ENCODE measurements at places on chromosomes 5 and 9.

- peak; percentile 86 for DNase-seq
These were observed 253.8 kb downstream of the EBF1 start for GRCh38 chr5:158845941-158846340.

GRCh38 chr9:38622288-38622674 is 1.9 kb upstream of the ANKRD18A start:
- DNase-seq: no peak

DNA sequence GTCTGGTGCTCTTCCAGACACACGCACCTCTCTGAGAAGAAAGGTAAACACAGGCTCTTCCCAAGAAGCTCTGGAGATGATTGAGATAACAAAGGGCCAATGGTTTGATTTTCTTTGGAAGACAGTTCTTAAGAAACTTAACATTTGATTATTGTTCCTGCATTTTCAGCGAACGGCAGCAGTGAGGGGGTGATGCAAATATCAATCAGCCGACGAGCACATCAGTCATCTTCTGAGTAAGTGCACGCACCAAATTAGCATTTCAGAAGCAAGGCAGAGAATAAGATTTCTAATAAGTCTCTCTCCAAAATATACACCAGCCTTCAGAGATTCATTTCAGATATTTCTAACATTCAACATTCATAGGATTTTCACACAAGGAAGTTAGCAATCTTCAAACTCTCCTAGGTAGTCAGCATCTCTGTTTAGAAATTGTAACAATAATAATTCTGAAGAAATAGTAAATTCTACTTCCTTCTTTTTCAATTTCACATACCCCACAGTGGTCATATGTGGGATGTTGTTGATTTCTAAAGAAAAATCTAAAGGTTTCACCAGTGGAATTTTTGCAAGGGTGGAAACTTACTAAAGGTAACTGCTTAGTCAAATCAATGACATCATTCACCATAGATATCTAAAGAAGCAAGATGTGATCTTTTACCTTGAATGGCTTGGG is 250.3 kb downstream of the SEC61B start:
- no peak for DNase-seq

GRCh38 chr9:107597743-107598217 is 108.2 kb upstream of the KLF4 start:
- no peak for DNase-seq

DNA sequence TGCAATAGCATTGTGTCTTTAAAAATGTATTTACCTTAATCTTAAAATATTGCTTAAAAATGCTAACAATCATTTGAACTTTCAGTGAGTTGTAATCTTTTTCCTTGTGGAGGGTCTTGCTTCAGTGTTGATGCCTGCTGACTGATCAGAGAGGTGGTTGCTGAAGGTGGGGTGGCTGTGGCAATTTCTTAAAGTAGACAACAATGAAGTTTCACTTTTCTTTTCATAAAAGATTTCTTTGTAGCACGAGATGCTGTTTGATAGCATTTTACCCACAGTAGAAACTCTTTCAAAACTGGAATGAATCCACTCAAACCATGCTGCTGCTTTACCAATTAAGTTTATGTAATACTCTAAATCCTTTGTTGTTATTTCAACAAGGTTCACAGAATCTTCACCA is 50.8 kb downstream of the NR3C1 start:
- DNase-seq: no peak

DNA sequence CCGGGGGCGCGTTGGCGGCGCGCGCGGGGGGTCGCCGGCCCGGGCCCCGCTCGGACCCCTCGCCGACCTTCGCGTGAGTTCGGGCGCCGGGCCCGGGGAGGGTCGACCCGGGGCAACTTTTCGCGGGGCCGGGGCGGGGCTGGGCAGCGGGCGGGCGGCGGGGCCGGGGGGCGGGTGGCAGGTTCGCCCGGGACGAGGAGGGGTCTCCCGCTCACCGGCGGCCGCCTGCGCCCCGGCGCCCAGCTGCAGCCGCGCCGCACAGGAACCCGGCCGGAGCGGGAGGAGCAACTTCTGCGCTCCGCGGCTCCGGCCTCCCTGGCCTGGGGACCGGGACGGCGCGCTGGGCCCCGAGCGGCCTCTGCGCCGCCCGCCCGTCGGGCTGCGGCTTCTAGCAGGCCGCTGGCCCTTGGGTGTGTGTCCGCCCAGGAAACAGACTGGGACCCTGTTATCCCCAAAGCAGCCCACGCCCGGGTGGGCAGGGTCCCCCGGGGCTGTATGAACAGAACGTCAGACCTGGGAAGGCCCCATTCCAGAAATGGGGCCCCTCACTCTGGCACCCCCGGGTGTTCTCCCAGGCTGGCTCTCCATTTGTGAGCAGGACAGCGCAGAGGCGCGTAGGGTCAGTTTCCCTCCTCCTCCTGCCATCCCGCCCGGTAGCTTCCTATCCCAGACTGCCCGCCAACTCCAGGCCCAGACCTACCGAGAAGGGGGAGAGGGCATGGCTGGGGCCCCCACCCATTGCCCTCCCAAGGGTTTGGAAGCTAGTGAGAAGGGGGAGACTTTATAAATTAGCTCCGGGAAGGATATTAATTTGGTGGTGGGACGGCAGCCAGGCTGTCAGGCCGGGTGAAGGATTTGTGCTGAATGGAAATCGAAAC is 708 bp downstream of the RXRA start:
- no peak for DNase-seq

- no peak for DNase-seq
These were observed 85.4 kb upstream of the PLPP1 start for GRCh38 chr5:55620009-55620765.

GRCh38 chr5:142820447-142820846 is 50.3 kb downstream of the ARHGAP26 start:
- DNase-seq: no peak

GRCh38 chr5:67061511-67061910 is 135.1 kb downstream of the CD180 start:
- DNase-seq: no peak

DNA sequence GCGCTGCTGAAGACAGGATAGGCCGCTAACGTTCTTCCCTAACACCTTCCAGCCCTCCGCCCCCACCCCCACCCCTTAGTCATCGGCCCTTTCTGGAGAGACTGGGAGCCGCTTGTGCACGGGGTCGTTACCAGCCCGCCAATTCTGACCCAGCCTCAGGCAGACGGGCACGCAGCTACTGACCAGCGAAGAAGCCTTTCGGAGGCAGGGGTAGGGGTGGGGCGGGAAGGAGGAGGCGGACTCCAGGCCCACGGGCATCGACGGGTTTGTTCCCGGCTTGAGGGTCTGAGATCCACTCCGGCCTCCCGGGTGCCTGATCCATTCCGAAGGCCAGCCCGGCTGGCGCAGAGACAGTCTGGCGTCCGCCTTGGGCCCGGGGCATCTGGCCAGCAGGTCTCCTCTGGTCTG is 729 bp upstream of the HAND1 start:
- DNase-seq: no peak

DNA sequence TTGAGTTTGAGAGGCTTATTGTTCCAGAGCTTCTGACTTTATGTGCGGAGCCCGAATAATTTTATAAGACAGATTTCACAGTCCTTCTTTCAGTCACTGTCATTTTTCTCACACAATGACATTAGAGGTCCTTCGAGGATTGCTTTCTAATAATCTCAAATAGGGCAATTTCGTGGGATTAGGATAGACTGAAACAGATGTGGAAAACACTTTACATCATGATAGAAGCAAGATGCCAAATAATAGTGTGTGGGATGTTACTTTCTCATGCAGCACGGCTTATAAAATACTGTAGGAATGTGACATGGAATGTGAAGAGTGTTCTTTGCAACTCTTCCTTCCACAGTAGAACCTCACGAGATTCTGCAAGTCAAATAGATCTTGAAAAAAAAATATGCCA is 451.3 kb downstream of the SEMA5A start:
- DNase-seq: peak; percentile 80

DNA sequence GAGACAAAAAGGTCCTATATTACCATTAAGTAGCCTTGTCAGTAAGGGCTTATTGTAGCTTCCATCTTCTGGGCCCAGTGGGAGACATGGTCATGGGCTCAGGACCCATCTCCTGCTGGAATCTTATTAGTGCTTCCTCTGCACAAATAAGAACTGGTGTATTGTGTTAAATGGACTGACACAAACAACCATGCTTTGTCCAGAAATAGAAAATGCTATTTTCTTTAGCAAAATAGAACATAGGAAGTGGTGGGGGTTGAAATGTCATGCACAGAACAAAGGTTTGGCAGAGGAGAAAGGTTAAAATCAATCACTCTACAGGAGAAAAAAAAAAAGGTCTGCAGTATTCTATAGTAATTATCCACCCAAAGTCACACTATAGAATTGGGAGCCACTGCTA is 252.2 kb downstream of the ELAVL2 start:
- DNase-seq: no peak

DNA sequence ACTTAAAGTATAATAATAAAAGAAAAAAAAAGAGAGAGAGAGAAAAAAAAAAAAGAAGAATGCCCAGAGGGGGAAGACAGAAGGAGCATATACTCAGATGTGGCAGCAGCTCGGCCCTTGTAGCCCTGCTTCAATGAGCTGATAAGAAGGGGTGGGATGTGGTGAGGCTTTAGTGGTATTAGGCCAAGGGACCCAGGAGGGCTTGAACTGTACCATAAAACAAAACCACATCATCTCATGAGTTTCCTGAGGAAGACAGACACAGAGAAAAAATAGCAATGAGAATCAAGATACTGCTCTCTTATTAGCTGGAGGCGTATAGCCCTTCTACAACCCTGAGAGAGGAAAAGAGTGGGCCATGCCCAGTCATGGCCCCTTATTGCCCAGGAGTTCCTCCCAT is 72.8 kb downstream of the SLC1A1 start:
- no peak for DNase-seq

GRCh38 chr9:4781408-4781807 is 11.3 kb upstream of the RCL1 start:
- no peak for DNase-seq

DNA sequence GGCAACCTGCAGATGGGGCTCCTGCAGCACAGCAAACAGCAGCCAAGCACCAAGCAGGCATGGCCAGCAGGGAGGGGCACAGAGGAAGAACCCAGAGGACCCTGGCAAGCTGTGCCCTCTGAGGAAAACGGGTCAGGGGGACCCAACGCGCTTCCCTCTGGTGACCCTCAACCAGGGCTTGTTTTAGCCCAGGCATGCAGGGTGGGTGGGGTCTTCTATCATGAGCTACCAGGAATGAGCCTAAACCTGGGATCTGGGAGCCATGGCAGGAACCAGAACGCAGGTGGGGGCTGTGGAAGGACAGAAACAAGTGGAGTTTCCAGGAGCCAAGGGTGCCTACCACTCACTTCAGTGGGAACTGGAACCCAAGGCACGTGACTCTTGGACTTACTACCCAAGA is 20.9 kb downstream of the IPPK start:
- DNase-seq: no peak

GRCh38 chr5:10499776-10500175 is 58.1 kb downstream of the ROPN1L start:
- no peak for DNase-seq

- no peak for DNase-seq
These were observed 563.0 kb upstream of the KLF4 start for GRCh38 chr9:108052431-108053080.

GRCh38 chr5:177113566-177114424 is 19.8 kb upstream of the NSD1 start:
- no peak for DNase-seq

- DNase-seq: no peak
These were observed 34.6 kb upstream of the CPEB4 start for GRCh38 chr5:173853370-173854131.

DNA sequence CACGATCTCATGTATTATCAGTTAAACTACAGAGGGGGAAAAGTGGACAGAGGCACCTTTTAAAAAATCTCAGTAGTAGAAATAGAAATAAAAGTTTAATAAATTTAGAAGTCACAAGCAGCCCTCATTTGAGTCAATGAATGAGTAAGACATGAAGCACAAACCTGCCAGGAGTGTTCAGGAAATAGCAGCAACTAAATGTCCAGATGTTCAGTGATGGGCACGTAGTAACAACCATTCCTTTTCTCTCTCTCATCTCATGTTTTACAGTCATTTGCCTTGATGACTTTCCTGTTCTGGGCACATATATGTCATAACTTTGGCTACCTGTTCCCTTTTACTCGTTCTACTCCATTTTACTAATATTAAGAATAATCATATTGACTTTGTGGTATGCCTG is 17.7 kb downstream of the ISOC1 start:
- DNase-seq: no peak

- DNase-seq: no peak
These were observed 245.9 kb downstream of the FSTL4 start for GRCh38 chr5:133366438-133366837.

DNA sequence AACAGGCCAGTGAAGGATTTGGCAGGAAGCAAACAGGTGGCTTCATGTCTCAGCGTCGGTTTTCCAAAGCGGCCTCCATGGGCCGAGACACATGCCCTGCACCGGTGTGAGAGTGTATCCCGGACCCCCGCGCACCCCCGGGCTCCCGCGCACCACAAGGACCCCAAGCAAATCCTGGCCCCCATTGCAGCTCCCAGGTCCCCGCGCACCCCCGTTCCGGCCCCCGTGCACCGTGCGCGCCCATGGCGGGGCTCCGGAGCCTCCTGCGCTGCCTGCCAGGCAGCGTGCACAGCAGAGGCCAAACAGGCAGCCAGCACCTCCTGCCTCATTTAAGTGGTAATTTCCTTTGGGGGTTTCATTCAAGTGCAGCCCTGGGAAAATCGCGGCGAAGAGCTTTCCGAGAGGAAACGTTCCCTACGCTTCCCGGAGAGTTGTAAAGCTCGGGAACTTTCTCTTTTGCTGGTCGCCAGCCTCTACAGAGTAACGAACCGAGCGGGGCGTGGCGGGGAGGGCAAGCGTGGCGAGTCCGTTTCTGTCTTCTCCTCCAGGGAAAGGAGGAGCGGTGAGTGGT is 145.5 kb upstream of the SLC24A2 start:
- DNase-seq: no peak

DNA sequence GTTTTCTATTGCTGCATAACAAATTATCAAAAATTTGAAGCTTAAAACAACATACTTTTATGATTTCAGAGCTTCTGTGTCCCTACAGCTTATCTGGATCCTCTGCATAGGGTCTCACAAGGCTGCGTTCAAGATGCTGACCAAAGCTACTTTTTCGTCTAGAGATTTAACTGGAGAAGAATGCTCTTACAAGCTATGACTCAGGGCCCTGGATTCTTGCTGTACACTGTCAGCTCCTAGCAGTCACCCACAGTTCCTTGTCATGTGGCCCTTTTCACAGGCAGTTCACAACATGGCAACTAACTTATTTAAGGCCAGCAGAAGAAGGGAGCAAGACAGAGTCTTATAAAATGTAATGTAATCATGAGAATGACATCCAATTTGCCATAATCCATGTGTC is 70.8 kb upstream of the FAM174A start:
- no peak for DNase-seq

DNA sequence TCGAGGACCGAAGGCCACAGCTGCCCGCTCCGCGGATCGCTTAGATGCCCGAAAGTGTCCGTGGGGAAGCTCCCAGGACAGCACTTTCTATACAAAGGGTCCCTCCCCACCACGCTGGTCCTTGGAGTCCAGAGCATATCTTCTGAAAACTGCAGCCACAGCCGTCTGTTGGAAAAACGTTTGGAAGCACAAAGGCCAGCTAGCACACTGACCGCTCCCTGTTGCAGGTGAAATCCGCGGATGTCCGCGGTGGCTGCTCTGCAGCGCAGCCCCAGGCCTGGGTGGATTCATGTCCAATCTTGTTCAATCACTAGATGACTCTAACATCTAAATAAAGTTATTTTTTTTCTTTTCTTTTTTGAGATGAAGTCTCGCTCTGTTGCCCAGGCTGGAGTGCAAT is 32.8 kb upstream of the FANCC start:
- no peak for DNase-seq

GRCh38 chr5:14884062-14884612 is 12.6 kb upstream of the ANKH start:
- no peak for DNase-seq
